ENCODE measurements at places on chromosomes 16 and 17.

GRCh38 chr16:4894276-4895150, 42.4 kb downstream of the PPL start:
- DNase-seq = no peak

DNA sequence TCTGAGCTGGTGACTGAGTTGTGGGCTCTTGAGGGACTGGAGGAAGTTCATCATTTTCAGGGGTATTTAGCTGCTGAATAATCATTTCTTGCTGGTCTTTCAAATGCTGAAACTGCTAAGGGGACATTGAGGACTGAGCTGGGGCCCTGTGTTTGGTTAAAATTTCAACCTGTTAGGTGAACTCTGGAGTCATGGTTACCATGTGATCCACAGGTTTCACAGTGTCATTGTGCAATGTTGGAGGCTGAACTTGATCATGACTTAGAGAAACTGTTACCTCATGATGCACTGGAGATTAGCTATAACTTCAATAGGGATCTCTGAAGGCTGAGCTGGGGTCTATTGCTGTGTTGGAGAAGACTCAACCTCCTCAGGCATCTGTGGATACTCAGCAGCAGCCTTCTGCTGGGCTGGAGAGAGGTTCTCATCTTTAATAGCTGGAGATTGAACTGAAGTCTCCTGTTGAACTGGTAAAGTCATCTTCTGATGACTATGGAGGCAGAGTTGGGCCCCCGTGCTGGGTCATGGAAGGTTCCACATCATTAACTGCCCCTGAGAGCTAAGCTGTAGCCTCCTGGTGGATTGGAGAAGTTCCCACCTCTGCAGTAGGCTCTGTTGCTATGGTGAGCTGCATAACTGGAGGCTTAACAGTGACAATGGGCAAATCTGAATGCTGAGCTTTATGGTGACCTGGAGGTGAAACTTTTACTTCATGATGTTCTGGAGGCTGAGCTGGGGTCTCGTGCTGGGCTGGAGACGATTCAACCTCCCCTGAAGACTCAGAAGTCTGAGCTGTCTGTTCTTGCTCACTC, 15.2 kb downstream of the RDM1 start:
- DNase-seq = no peak

GRCh38 chr17:78528541-78528940, 48.7 kb downstream of the DNAH17 start:
- DNase-seq = no peak

GRCh38 chr17:51056813-51057510, 63.7 kb downstream of the SPAG9 start:
- DNase-seq = no peak

DNA sequence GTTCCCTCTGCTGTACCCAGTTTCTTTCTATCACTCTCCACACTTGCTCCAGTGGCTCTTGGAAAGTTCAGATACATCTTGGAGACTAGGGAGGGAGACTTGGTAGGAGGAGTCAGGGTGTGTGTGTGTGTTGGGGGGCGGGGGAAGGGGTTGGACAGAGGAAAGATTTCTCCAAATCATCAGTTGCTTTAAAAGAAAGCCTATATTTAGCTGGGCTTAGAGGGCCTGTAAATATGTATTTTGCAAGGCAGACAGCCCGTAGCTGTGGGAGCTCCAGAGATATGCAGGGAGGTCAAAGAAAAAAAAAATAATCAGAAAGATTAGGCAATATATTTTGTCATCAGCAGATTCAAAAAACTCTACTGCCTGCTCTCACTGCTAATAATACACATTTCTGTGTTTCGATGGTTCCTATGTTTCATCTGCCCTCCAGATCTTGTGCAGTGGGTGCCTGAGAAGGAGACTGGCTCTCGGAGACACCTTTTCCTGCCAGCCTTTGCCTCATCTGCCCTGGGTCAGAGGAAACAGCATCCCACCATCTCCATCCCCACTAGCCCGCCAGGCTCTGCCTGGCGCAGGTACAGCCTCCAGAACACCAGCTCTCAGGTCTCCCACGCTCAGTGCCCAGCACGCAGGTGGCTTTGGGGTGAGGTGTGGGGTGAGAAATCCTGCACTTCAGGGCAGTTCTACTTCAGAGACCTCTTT, 4.8 kb upstream of the PPP1R9B start:
- no peak for DNase-seq

DNA sequence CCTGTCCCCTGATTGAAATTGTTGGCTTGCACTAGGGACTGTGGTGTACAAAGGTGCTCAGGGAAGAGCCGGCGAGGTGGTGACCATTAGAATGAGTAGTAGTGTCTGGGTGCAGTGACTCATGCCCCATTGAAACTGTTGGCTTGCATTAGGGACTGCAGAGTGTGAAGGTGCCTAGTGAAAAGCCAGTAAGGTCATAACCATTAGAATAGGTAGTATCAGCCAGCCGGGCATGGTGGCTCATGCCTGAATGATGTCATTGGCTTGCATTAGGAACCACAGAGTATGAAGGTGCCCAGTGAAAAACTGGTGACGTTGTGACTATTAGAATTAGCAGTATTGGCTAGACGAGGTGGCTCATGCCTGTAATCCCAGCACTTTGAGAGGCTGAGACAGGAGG, 78.9 kb downstream of the ABCC6 start:
- no peak for DNase-seq

GRCh38 chr17:40190197-40191021, 13.1 kb downstream of the RAPGEFL1 start:
- DNase-seq = no peak

- DNase-seq = no peak
Observed at GRCh38 chr17:28092088-28092487, 49.6 kb downstream of the NLK start.

- DNase-seq = no peak
Observed at GRCh38 chr16:70375636-70376611, 29.2 kb downstream of the DDX19A start.

DNA sequence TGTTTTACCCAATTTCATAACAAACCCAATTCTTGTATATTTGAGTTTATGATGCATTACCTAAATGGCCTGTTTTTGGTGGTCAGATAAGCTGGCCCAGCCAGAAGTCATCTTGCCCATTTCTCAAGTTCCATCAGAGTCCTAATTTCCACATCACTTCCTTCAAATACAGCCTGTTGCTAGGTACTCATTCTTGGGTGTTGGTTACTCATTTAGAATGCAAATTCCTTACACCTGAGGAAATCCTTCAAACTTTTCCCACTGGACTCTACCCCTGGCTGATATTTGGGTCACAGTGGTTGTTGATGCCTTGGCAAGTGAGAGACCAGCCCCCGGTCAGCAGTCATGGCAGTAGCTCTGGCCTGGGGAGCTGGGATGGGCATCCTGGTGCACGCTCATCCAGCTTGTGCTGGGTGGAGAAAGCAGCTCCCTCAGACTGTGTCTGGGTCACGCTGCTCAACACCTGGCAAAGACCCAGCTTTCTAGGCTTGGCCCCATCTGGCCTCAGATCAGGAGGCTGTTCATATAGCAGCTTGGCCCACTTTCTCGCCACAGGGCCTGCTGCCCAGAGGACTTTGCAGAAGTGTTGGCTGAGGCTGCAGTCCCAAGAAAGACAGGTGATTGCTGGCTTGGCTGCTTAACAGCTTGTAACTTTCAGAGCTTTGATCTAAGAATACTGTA, 25.8 kb downstream of the WSB1 start:
- no peak for DNase-seq

GRCh38 chr16:8720080-8720966, 45.9 kb downstream of the ABAT start:
- no peak for DNase-seq

DNA sequence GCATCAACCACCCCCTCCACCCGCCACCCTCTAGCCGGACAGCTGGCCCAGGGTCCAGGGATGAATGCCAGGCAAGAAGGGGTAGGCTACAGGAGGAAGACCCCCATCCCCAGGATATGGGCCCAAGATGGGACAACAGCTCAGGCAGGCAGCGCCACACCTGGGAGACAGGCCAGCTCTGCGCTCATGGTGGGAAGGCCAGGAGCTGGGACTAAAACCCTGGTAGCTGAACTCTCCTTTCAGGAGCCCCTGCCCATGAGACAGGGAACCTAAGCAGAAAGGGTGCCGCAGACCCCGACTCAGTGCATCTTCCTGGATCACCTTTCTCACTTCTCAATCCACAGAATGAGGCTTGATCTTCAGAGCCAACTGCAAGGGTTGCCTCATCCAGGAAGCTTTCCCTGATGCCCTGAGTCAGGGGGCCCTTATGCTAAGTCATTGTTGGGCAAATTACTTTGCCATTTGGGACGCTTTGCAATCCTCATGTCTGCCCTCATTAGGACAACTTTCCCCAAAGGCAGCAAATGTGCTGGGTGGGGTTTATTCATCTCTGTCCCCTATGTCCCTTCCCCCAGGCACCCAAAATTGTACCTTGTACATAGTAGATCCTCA, 9.0 kb downstream of the ZDHHC1 start:
- DNase-seq = no peak

GRCh38 chr17:16415031-16415924, at the start of gene TRPV2:
TSS of gene TRPV2 (plus strand) at chr17:16415571. CDS start at chr17:16417669, 2,098 bp downstream.
- no peak for DNase-seq

- DNase-seq = no peak
Observed at GRCh38 chr16:89005201-89006035, 28.4 kb upstream of the CBFA2T3 start.

DNA sequence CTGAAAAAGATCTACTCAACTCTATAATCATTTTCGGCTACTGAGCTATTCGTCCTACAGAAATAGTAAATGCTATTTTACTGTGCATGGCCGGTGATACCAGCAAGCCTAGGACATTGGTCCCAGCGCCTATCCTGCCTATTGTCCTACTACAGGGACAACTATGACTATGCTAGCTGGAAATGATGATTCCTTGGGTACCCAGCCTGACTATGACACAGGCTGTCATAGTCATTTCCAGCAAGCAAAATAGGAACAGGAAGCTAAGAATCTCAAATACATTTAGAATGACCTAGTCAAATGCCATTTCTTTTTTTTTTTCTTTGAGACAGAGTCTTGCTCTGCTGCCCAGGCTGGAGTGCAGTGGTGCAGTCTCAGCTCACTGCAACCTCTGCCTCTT, 33.7 kb upstream of the HSBP1 start:
- DNase-seq = no peak

DNA sequence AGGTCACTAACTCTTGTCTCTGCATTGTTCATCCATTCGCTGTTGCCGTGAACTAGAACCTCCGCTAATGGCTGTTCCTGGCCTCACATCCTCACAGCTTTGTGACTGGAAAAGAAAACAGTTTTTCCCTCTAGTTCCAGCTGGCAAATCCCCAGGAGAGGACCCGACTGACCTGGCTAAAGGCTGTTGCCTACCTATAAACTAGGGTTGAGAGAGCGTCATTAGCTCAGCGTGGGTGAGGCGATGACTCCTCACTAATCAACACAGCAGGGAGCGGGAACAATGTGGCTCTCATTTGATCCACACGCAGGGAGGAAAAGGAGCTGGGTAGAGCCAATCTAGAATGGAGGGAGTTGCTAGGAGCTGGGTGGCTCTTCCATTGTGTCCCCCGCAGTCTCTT, 282.1 kb upstream of the IRX5 start:
- DNase-seq = no peak

DNA sequence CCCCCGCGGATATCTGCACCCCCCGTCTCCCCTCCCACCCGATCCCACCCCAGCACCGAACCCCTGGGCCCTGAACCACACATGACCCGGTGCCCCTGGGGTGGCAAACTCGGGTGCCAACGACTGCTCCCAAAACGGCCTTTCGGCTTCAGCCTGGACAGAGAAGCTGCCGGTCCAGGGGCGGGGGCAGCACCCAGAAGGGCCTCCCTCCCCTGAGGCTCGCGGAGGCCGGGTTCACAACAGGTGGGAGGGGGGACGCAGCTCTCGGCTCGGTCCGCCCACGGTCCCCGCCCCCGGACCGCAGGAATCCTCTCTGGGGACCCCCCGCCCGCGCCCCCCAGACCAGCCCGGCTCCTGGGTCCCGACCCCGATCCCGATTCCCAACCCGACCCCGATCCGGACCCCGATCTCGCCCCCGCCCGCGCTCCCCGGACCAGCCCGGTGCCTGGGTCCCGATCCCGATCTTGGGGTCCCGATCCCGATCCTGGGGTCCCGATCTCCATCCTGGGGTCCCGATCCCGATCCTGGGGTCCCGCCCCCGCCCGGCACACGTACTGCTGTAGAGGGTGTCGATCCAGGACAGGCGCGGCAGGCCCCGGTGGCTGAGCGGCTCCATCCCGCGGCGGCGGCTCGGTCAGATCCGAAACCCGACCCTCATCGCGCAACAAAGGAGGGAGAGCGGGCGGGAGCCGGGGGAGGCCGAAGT, 516 bp downstream of the ABR start:
- DNase-seq = no peak

DNA sequence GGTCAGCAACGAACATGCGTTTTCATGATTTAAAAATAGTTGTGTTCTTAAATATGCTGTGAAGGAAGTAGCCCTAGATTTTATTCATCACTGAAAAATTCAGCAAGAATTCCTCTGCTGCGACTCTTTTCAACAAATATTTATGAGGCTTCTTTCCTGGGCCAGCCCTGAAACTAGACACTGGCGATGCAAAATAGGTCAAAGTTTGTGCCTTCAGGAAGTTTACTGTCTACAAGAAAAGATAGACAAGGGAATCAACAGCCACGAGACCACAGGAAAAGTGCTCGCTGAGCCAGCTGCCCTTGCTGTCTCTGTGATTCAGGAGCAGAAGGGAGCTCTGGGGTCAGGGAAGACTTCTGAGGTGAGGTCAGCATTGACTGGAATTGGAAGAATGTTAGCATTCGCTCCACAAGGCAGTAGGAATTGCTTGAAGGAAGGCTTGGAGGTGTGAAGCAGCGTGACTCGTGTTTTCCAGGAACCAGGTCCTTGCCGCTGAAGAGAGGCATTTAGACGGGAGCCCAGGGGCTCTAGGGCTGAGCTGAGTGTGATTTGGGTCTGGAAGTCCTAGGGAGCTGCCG, 1.9 kb upstream of the RPL26 start:
- DNase-seq = no peak

- DNase-seq = no peak
Observed at GRCh38 chr17:79818026-79818758, 21.0 kb downstream of the CBX4 start.

DNA sequence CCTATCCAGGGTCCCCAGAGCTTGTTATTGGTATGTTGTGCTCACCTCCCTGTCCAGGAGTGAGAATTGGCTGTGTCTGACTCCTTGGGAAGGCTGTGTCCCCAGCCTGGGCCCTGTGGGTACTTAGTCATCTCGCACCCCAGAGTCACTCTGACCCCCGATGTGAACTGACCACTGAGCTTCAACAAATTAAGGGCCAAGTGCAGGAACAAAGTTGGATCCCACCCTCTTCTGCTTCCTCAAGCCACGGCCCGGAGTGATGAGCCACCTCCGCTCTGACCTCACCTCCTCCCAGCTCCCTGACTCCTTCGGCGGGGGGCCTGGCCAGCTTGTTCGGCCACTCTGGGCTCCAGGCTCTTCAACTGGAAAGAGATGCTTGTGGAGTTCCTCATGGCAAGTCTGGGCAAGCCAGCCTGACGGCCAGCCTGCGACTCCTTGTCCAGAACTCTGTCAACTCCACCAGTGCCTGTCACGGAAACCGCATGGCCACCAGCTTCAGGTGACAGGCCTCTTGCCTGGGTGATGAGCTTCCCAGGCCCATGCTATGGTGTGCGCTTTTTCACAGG, 22.3 kb upstream of the MPRIP start:
- no peak for DNase-seq

DNA sequence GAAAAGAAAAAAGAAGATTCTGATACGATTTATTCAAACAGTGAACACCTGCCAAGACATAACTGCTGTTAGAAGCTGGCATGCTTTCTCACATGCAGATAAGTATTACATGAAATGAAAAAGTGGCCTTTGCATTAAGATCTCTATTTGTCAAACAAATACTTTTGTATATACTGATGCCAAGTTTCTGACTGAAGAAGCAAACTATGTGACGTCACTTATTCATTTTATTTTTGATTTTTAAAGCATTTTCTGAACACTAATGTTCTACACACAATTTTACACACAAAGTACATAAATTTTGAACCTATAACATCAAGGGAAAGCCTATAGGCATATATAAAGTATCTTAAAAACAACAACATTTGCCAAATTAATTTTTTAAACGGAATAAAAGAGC, 153.8 kb downstream of the CEP112 start:
- DNase-seq = no peak
